ENCODE measurements at places on chromosomes 11 and 22. TPM values are rescaled to one million over a fixed set of nuclear protein-coding genes. Genes with fewer than 3 reads are reported as not detected.

DNA sequence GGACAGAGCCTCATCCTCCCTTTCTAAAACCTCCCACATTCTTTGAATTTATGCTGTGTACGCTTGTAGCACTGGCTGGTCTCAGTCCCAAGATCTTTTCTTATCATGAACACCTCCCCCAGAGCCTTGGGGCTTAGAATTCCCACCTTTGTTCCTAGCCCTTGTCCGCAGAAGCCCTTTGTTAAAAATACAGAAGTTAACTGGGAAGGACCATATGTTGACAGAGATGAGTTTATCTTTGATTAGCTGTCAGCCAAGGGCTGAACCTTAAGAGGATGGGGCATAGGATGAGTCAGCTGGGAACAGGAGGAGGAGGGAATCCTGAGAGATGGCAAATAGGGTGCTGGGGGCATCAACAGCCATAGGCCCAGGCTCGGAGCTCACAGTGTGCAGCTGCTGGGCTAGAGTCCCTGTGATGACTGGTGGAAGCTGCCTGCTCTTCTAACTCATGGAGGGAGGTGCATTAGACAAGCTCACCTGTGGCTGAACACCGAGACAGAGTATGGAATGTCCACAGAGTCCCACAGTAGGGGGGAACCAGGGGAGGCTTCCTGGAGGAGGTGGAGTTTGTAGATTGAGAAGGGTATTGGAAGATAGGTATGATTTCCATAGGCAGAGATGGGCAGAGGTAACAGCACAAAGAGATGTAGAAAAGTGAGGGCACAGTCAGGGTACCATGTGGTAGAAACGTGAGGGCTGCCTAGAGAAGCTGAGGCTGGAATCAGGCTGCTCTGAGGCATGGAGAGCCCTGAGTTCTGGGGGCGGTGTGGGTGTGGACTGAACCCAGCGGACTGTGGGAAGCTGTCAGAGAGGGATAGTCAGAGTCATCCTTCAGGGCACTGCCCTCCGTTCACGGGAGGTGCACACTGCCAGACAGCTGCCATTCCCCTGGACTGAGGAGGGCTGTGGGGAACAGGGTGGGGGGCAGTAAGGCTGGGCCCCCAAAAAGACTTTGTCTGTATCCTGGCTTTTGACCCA lies 9.9 kb downstream of the MICAL2 start:
- DNase-seq = no peak

GRCh38 chr22:28710576-28711191 lies 30.9 kb downstream of the CHEK2 start:
- DNase-seq = no peak

DNA sequence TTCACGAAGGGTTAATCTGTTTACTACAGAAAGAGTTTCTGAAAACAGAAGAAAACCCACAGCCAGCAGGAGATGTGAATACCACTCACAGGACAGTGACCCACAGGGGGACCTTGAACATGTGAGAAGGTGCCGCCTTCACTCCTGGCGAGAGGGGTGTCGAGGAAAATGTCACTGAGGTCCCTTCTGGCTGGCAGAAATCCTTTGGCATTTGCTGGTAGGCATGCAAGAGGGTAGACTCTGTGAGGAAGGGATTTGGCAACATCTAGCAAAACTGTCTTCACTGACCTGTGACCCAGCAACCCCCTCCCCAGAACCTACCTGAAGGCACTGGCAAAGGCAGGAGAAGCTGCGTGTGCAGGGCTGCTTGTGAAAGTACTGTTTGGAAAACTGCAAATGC lies 8.6 kb downstream of the KCNQ1 start:
- no peak for DNase-seq

DNA sequence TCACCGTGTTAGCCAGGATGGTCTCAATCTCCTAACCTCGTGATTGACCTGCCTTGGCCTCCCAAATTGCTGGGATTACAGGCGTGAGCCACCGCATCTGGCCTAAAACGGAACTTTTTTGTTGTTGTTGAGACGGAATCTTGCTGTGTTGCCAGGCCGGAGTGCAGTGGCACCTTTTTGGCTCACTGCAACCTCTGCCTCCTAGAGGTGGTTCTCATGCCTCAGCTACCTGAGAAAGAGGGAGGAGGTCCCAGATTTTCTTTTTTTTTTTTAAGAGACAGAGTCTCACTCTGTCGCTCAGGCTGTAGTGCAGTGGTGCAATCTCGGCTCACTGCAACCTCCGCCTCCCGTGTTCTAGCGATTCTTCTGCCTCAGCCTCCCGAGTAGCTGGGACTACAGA lies 7.9 kb upstream of the MCHR1 start:
- no peak for DNase-seq

DNA sequence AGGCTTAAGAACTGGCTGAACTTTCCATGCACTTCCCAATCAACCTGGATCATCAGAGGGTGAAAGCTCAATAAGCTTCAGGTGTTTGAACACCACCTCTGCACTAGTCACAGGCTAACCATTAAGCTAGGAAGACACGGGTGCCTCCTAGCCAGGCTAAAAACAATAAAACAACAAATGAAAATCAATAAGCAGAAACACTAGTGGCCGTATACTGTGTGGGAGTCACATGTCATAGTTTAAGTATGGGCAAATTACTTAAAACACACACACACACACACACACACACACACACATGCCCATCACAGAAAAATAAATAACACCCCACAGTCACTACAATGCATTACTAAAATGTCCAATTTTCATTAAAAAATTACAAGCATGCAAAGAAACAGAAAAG lies 85.2 kb downstream of the APOL5 start:
- no peak for DNase-seq

VPREB1 gene
- not detected for total RNA-seq

DEFB131B gene
- total RNA-seq = not detected

ZW10 gene
- 14.4 TPM for total RNA-seq

BLID gene
- total RNA-seq = not detected

Measured in GM12878 (cell line).